ENCODE measurements at places on chromosomes 16 and 17.

DNA sequence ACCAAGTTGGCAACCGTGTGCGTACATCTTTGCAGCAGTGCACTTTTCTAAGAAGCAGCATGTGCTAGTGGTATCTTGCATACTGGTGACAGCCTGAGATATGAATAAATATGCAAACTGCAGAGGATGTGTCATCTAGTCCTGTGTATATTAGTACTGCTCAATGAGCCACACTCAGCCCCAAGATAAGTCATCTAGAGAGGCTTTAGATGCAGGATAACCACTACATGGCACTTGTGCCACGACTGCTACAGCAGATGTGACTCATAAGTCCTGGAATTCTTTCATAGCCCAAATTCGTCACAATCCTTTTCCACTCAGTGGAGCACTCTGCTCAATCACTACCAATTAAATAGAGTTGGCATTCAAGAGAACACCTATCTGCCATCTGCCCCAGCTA is 171.5 kb downstream of the AXIN2 start:
- no peak for DNase-seq

GRCh38 chr17:70961341-70961740 is 792.0 kb downstream of the KCNJ2 start:
- no peak for DNase-seq

- no peak for DNase-seq
These were observed 26.5 kb downstream of the MAP3K14 start for GRCh38 chr17:45290269-45290765.

- DNase-seq = no peak
These were observed 113.8 kb downstream of the MSI2 start for GRCh38 chr17:57370037-57370581.

DNA sequence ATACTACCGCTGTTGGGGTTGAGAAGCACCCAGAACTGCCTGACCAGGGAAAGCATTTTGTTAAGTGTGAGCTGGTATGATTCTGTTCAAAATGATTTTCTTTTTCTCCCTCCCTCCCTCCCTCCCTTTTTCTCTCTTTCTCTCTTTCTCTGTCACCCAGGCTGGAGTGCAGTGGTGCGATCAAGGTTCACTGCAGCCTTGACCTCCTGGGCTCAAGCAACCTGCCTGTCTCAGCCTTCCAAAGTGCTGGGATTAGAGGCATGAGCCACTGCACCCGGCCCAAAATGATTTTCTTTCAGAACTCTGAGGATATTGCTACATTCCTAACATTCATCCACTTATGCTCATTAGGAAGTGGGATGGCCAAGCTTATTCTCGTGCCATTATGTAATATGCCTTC is 41.3 kb downstream of the SLC47A1 start:
- DNase-seq = no peak

- no peak for DNase-seq
These were observed 13.9 kb upstream of the KDM8 start for GRCh38 chr16:27189335-27189972.

- DNase-seq = no peak
These were observed 744.4 kb upstream of the EEF2KMT start for GRCh38 chr16:5841974-5842373.

DNA sequence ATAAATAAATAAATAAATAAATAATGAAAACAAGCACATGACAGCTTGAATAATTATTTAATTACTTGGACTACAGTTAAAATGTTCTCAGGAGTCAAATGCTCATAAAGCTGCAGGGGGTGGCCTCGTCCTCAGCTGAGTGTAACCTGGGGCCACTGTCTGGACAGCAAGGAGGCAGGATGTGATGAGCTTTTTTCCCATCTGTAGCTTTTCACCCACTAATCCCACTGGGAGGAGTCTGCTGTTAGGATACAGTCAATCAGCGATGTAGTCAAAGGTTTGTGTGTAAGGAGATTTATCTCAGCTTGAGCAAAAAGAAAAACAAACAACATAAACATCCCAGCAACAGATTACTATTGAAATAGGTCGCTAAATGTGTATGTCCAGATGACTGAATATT is 22.5 kb downstream of the ZCCHC14 start:
- no peak for DNase-seq

DNA sequence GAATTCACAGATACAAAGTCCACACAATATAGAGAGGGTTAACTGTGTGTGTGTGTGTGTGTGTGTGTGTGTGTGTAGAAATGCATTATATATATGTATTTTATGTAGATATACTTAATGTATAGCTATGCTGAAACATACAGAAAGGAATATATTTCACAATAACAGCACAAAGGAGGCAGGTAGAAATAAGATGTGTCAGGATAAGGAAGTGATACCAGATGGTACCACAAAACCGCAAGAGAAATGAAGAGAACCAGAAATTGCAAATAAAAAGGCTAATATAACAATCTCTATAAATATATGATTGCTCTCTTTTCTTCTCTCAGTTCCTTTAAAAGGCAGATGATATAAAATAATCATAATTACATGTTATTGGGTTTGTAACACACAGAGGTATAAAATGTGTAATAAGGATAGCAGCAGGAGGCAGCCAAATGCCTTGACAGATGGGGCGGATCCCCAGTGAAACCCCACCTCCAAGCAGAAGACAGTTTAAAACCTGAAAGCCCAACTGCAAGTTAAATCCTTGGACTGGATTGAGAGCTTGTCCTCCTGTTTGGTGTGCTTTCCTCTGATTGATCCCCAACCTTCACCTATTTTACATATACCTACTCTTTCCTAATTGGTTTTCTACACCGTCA is 365.4 kb upstream of the C16orf82 start:
- no peak for DNase-seq

- DNase-seq = no peak
These were observed 7.8 kb downstream of the TTLL6 start for GRCh38 chr17:48809182-48809581.

DNA sequence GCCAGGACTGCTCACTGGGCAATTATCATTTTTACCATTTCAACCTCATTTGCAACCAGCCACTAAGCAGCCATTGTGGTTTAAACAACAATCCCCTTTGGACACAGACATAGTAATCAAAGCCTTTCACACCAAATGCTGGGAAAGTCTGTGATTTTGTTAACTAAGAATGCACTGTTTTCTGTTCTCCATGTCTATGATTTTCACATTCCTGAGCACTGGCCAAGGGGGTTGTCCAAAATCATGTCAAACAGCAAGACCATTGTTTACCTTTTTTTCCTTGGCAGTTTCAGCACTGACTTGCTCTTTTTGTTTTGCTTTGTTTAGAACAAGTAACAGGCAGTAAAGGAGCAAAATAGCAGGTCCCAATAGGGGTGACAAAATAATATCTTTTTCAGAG is 106.3 kb upstream of the SIAH1 start:
- DNase-seq = no peak

DNA sequence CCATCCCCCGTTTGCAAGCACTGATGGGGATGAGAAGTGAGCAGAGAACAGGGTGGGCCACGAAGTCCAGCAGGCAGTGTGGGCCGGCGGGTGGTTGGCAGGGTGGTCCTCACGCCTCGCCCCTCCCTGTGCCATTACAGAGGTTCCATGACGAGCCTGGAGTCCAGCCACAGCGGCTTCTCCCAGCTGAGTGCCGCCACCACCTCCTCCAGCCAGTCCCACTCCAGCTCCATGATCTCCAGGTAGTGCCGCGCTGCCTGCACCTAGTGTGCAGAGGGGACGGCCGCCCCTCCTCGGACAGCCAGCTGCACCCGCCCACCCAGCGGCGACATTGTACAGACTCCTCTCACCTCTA is 73.0 kb downstream of the SEC14L1 start:
- DNase-seq = no peak

DNA sequence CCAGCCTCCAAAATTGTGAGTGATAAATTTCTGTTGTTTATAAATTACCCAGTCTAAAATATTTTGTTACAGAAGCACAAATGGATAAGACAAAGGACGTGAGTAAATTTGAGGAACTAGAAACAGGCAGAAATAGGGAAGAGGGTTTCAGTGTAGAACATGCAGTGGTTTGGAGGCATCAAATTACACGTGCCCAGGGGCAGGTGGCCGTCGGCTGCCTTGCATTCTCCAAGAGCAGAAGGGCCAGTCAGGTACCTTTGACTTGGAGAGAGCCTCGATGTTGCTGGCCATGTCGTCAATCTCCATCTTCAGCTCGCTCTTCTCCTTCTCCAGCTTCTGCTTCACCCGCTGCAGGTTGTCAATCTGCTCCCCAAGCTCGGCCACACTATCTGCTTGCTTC is 54.3 kb downstream of the MYH13 start:
- DNase-seq = no peak

GRCh38 chr16:89246383-89246902 is 28.9 kb downstream of the ZNF778 start:
- no peak for DNase-seq

- DNase-seq = no peak
These were observed 8.8 kb downstream of the MYO19 start for GRCh38 chr17:36525888-36526287.

GRCh38 chr17:2157081-2157480 is 102.2 kb downstream of the HIC1 start:
- DNase-seq = no peak

DNA sequence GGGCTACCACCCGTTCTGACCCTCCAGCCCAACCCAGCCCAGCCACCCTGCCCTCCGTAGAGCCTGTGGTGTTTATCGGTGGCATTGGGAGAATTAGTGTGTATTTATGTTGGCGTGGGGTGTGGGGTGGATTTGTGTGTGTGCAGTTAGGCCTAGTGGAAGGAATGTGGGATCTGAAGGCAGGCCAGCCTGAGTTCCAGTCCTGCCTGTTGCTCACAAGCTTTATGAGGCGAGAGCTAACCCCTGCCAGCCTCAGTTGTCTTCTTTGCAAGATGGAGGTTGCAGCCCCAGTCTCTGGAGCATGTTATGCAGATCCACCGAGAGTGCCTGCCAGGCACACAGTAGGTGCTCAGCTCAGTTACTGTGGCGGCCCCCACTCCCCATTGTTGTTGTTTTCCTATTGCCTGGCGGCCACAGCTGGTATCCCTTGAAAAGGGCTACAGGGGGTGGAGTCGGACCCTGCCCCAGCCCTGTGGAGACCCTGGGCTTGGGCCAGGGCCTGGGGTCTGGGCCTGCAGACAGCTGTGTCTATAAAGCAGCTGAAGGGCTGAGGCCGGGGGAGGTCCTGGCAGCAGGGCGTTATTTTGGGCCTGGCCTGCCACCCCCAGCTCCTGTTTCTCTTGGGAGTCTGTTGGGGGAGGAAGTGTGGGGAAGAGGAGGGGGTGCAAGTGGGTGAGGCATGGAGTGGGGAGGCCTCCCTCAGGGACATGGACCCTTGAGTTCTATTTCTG is 5.1 kb downstream of the ERBB2 start:
- no peak for DNase-seq

GRCh38 chr17:74432766-74433391 is 991 bp downstream of the GPRC5C start:
- DNase-seq = no peak

GRCh38 chr17:4073983-4074830 is 68.6 kb downstream of the ZZEF1 start:
- DNase-seq = no peak

GRCh38 chr17:16361874-16362273 is 8.6 kb upstream of the CENPV start:
- no peak for DNase-seq

GRCh38 chr16:64253525-64253924 is 868.3 kb downstream of the CDH11 start:
- DNase-seq = no peak

- no peak for DNase-seq
These were observed 7.2 kb downstream of the SMTNL2 start for GRCh38 chr17:4591529-4591928.

- DNase-seq = no peak
These were observed 21.4 kb downstream of the PITPNM3 start for GRCh38 chr17:6534846-6535514.

GRCh38 chr16:13571036-13571435 is 348.9 kb upstream of the ERCC4 start:
- no peak for DNase-seq

- no peak for DNase-seq
These were observed 6.4 kb downstream of the WNT3 start for GRCh38 chr17:46811978-46812583.

DNA sequence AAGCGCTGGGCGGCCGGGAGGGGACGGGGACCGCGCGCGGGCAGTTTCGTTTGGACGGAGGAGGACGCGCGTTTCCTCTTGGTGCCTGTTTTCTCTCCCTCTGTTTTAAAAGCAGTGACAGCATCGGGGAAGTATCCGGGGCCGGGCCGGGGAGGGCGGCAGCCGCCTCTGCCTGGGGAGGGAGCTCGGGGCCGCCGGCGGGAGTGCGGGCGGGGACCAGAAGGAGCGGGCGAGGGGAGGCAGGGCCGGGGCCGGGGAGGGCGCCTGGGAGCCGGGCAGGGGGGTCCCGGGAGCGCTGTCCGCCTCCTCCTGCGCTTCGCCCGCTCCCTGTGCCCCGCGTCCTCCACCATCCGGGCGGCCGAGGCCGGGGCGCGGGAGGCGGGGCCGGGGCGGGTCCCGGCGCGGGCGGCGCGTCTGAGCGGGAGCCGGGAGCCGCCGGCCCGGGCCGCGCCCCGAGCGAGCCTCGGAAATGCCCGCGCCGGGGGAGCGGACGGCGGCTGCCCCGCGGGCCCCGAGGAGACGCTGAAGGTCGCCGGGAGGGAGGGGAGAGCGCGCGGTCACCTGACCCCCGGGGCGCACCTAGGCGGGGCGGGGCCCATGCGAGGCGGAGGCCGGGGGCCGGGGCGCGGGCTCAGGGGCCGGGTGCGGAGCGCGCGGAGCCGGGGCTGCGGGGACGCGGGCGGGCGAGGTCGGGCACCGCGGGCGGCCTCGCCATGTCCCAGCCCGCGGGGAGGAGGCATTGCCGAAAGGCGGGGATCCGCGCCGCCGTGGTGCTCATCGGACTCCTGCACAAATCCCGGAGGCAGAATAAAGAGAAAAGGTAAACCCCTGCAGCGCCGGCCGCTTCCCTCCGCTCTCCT is 57.3 kb downstream of the RAP1GAP2 start:
- DNase-seq = no peak

- no peak for DNase-seq
These were observed 736.4 kb upstream of the GOT2 start for GRCh38 chr16:59470556-59470955.

DNA sequence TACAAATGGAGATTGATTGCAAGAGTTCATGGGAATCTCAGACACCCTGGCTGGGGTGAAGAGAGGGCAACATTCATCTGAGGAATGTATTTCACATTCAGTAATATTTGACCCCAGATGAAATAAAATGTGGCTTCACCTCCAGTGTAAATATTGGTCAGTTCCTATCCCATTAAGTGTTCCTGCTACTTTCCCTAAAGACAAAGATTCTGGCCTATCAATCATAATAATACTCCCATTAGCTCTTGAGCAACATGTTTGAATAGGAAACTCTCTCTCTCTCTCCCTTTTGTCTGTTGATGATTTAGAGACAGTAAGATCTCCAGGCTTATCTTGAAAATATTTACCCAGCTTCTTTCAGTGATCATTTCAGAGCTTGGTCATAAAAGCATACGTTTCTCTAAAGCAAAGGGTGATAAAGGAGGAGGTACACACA is 70.1 kb downstream of the KCNJ2 start:
- no peak for DNase-seq

DNA sequence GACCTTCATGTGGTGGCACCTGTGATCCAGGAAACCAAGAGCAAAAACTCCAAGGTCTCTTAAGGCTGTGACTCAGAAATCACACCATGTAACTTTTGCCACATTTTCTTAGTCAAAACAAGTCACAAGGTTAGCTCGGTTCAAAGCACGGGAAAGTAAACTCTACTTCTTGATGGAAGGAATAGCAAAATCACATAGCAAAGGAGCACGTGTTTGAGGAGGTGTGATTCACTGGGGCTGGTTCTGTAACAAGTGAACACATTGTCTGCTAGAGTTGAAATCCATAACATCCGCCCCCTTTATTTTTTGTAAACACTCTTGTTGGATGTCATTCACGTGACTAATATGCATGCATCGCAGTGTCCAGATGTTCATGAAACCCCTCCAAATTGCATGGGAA is 415.0 kb upstream of the MAF start:
- DNase-seq = no peak

- peak; percentile 2 for DNase-seq
These were observed 157.0 kb downstream of the CPPED1 start for GRCh38 chr16:12646490-12647274.

All from stimulated activated CD8-positive, alpha-beta memory T cell treated with anti-CD3 and anti-CD28 coated beads, Interleukin-12 subunit alpha, Interleukin-12 subunit beta, amount 100 ng/mL, for 4 hours (primary cell).